ENCODE measurements at places on chromosomes 4 and X.

DNA sequence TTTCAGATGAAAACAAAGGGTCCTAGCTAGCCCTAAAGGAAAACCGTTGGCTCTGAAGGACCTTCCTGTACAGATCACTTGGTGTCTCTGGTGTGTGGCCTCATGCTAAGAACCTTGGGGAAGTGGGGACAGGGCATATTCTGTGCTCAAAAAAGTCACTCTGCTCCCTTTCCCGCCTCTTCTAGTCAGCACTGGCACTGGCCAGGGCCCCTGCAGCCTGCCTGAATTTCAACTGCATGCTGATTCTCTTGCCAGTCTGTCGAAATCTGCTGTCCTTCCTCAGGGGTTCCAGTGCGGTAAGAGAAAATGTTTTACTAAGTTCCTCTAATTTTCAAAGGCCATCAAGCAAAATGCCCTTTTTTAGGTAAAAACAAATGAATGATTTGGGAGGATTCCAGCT, 3.4 kb downstream of the CYBB start:
- DNase-seq: no peak

DNA sequence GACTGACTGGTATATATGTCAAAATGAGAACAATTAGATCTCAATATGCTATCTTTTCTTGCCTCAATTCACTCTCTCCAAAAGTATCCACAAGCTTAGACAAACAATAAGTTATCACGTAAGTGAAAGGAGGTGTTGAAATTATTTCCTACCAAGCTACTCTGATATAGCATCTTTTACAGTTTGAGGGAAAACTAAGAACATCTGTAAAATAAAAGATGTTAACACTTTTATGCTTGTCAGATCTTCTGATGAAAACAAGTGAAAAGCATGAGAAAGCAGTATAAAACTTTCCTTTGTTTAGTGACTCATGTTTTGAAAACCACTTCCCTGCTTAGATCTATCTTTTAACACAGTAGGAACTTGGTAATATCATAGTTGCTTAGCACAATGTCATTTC, 8.4 kb upstream of the MAB21L2 start:
- DNase-seq: no peak

DNA sequence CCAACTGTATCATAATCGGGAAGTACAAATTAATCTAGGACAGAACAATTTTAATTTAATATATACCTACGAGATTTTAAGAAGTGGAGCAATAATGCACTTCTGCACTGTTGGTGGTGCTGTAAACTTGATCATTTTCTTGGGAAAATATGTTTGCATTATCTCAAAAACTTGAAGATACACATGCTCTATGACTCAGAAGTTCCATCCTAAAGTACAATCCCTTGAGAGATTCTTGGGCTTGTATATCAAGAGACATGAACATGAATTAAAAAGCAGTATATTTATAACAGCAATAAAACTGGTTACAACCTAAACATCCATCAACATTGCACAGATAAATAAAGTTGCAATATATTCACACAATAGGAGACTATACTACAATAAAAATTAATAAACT, 168.8 kb downstream of the CLCN4 start:
- DNase-seq: no peak

DNA sequence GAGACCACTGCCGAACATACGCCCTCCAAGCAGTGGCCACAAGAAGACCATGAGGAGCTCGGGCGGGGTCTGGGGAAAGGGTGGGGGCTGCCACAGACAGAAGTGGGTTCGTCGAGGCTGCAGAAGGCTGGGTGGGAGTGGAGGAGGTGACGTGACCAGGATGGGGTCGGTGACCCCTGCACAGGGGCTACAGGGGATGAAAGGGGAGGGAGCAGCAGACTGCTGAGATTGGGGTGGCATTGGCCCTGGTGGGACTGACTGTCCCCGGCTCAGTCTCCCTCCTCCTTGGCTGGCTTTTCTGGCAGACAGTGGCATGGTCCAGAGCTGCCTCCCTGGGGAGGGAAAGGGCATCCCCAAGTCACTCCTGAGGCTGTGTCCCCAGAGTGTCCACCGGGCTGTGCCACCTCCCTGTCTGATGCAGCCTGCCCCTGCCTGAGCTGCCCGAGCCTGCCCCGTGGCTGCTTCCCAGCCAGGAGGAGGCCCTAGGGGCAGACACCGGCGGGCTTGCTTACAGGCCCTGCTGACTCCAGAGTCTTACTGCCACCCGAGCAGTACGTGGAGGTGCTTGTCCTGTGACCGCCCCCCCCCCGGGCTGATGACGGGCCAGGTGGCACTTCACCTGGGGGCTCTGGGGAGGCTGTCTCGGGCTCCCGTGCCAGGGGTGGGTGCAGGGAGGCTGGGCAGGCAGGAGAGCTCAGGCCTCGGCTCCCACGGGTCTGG, 7.2 kb downstream of the SH3BP2 start:
- no peak for DNase-seq

DNA sequence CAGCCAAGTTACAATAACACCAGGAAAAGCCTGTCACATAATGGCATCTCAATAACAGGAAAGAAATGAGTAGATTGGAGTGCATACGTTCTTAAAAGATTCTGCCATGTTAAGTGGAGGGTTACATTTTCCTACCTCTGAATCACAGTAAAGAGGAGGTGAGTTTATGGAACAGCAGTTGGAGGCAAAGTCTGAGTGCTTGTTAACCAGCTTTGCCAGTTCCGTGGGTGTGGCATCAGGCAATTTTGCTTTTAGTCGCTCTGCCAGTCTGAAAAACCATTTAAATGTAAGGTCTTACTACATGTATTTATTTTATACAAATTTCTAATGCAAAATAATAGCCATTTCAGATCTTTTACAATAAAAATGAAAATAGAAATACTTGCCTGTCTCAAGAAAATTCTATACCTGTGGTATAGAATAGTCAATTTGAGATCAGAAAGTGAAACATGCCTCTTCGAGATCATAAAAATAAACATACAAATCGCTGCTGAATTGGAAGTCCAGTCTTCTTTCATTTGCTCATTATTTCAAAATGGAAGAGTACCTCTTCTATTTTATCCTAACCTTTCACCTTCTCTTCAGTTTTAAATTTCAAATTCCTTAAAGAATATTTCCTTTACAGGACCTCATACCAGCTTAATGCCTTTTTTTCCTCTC, 31.4 kb downstream of the GC start:
- no peak for DNase-seq

DNA sequence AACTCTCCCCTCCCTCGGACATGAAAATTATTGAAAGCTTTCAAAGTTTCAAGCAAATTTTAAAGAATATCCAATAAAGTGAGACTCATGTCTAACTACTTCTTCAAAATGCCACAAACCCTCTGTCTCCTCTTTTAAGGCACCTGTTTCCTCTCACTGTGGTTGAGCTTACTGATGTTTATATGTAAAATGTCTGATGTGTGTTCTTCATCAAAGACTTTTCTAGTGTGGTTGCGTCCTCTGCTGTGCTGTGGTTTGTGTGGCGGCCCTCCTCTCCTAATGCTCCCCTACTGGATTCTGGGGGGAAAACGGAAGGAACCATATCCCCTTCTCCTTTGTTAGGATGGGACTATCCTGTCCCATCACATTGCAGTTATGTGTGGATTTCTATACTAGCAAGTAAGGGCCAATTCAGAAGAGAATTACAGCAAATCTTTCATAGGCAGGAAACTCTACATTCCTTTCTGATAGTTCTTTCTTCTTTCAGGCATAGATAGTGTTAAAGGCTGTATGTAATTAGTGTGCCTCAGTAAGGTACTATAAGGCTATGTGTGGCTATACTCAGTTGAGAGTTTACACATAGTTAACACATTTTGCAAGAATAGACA, 221.0 kb upstream of the GPRIN3 start:
- DNase-seq: no peak

GRCh38 chrX:88244066-88244465, 503.0 kb upstream of the CPXCR1 start:
- DNase-seq: no peak

GRCh38 chrX:19615361-19615910, 100.1 kb upstream of the MAP3K15 start:
- DNase-seq: no peak

DNA sequence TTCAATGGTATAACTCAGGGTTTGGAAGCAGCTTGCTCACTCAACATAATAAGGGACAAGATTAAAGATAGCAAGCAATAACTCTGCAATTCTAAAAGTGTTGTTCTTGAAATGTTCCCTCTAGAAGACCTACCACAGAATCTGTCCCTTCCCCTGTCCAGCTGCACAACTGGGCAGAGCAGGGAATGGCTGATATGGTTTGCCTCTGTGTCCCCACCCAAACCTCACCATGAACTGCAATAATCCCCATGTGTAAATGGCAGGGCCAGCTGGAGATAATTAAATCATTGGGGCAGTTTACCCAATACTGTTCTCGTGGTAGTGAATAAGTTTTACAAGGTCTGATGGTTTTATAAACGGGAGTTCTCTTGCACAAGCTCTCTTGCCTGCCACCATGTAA, 19.1 kb downstream of the PRDM5 start:
- no peak for DNase-seq

- DNase-seq: no peak
Observed at GRCh38 chrX:135480076-135480475, 40.4 kb upstream of the INTS6L start.

DNA sequence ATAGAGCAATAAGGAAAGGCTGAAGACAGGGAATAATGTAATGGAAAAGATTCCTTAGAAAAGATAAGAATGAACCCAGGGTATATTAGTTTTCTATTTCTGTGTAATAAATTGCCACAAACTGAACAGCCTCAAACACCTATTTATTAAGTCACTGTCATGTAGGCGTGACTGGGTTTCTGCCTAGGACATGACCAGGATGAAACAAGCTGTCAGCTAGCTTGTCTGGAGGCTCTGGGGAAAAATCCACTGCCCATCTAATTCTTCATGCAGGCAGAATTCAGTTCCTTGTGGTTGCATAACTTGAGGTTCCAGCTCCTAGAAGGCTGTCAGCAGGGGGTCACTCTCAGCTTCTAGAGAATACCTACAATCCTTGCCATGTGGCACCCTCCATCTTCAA, 277.7 kb downstream of the TMA16 start:
- no peak for DNase-seq

- DNase-seq: no peak
Observed at GRCh38 chr4:147136310-147136709, 190.6 kb upstream of the TTC29 start.

DNA sequence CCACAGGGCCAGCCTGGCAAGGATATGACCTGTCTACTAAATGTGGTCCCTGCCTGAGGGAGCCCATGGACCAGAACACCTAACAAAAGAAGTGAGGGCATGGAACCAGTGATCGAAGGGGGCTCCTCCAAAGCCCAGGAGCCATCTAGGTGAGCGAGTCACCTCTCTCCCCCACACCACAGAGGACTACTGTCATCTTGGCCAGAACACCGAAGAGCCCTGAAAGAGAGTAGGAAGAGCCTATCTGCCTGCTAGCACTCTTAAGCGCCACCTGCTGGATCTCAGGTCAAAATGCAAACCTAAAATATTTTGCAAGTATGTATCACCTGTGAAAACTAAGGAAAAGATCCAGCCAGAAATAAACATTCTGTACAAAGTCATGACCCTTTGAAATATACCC, 137.9 kb upstream of the ZXDB start:
- DNase-seq: no peak

GRCh38 chr4:188295899-188296298, 156.7 kb downstream of the TRIML1 start:
- DNase-seq: no peak

DNA sequence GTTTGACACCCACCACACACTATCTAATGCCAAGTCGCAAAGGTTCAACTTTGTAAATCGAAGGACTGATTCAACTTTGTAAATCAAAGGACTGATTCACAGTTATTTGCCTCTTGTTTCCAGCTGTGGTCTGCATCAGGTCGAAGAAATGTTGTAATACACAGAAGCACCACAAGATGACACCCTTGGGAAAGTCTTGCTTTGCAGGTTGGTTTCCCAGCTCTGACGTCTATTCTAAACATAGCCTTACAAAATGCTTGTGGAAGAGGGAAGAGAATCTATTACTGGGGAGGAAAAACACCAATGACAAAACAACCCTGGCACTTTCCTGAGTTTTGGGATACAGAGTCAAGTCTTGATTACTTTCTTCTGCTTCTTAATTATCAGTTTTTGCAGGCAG, 35.3 kb downstream of the SUPT20HL1 start:
- peak; percentile 2 for DNase-seq

DNA sequence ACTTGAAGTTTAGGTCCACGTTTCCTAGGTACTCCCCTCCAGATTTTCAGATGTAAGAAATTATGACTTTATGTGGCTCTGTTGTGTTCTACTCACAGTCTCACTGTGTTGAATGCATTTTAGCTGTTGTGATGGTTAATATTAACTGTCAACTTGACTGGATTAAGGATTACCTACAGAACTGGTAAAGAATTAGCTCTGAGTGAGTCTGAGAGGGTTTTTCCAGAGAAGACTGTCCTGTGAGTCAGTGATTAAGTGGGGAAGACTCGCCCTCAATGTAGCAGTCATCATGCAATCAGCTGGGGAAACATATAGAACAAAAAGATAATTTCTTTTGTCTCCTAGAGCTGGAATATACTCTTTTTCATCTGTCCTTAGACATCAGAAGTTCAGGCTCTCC, 493.4 kb downstream of the ACTRT1 start:
- no peak for DNase-seq

- no peak for DNase-seq
Observed at GRCh38 chr4:128572778-128573241, 236.7 kb upstream of the JADE1 start.

DNA sequence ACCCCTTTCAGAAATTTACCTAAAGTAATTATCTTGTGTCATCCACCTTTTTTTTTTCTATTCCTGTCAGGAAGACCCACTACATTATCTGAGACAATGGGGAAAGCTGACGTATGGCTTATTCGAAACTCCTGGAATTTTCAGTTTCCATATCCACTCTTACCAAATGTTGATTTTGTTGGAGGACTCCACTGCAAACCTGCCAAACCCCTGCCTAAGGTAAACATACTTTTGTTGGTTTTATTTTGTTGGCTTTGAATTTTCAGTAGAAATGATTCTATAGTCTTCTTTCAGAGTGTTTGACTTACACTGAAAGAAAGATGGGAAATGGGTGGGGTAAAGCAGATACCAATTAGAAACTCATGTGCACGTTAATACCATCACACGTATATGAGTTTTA, 2.2 kb downstream of the UGT2B7 start:
- no peak for DNase-seq

- DNase-seq: no peak
Observed at GRCh38 chr4:152479428-152480026, 56.4 kb downstream of the FBXW7 start.

GRCh38 chr4:189278597-189279165, 662.0 kb upstream of the FRG1 start:
- peak; percentile 30 for DNase-seq

DNA sequence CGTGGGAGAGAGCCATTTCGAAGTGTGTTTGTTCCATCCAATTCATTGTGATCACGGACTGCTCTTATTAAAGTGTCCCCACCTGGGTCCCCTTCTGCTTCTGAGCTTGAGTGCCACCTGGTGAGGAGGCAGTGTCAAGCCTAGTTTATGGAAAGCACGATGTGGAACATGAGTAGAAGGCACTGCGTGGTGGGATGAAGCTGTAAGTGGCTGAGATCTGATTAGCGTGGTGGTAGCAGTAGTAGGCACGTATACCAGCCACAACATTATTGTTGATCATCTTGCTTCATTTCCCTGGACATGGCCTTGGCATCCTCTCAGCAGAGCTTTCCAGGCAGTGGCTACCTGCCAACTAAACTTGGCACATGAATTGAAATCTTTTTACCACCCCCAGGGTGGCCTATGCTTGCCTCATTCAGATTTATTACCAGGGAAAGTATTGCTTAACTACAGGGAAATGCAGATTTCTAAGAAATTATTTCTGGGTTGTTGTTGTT, 46.4 kb downstream of the GPAT3 start:
- no peak for DNase-seq

- DNase-seq: no peak
Observed at GRCh38 chr4:176393306-176394013, 73.7 kb downstream of the SPCS3 start.

- no peak for DNase-seq
Observed at GRCh38 chr4:7382634-7383014, 52.1 kb downstream of the PSAPL1 start.

Data from nucleus accumbens (tissue), 56 donors.